ENCODE measurements at places on chromosomes 16 and 17.

DNA sequence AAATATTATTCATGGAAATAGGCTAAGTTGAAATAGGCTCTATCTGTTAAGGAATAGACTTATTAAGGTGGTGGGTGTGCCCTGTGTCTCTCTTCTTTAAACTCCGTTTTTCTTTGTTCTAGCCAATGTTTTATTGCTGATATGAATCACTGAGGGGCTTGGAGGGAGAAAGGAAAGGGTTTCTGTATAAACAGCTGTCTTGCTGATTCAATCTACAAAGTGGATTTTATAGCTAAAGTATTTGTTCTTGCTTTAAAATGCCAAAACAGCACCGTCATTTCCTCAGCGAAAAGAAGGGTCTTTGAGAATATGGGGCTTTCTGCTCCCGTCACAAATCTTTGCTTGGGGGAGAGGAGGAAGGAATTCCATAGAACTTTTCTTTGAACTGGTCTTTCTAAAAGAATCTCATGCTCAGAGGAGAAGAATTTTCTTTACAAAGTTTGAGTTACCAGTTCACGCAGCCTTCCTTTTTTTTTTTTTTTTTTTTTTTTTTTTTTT, 39.3 kb downstream of the MSI2 start:
- DNase-seq = no peak

GRCh38 chr16:47626246-47626645, 165.1 kb downstream of the PHKB start:
- DNase-seq = no peak

- no peak for DNase-seq
These were observed 367.6 kb upstream of the ERCC4 start for GRCh38 chr16:13552062-13552959.

DNA sequence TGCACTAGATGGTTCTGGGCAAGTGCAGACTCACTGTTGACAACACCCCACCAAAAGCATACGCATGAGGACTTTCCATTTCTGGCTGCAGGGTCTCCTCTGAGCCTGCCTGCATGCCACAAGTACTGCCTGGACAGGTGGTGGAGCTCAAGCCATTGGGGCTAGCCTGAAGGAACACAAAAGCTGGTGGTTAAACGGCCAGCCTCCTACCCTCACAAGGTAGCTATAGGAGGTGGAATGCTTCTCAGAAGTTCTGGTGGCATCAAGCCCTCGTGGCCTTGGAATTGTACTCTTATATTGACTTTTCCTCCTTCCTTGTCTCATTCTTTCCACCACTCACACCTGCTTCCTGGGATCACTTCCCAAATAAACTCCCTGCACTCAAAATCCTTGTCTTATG, 56.6 kb upstream of the BCAR1 start:
- DNase-seq = no peak

- no peak for DNase-seq
These were observed 16.3 kb upstream of the CACNG4 start for GRCh38 chr17:66948061-66948750.

- no peak for DNase-seq
These were observed 159.5 kb downstream of the CCDC182 start for GRCh38 chr17:57585341-57586195.

DNA sequence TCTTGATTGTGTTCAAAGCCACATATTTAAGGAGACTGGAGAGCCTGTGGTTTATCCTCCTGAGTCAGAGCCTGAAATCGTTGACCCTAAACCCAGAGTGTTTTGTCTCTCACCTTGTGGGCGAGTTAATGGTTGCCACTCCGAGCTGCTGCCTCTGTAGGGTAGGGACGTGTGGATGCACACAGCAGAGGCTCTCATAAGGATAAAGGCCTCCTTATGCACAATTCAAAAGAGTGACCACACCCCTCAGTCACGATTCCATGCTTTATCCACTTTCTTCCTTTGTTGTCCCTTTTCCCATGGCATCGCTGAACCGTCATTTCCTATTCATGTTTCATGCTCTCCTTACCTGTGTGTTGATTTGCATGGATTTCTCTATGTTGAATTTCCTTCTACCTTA, 805.0 kb upstream of the RBFOX1 start:
- no peak for DNase-seq

DNA sequence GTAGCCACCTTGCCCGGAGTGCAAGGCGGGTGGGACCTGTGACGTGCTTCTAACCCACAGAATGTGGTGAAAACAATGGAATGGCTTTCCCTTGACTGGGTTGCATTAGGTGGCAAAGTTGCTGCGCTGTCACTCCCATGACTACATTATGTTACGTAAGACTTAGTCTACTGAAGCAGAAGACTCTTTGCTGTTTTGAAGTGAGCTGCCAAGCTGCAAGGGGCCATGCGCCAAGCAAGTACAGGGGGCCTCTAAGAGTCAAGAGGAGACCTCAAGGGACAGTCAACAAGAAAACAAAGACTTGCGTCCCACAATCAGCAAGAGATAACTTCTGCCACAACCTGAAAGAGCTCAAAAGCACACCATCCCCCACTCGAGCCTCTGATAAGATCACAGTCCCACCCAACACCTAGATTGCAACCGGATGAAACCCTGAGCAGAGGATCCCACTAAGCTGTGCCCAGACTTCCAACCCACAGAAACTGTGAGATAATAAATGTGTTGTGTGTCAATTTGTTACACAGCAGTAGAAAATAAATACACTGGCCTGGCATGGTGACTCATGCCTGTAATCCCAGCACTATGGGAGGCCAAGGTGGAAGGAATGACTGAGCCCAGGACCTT, 16.5 kb downstream of the ANKRD11 start:
- DNase-seq = no peak

GRCh38 chr16:69110406-69110805, 5.0 kb downstream of the HAS3 start:
- no peak for DNase-seq

DNA sequence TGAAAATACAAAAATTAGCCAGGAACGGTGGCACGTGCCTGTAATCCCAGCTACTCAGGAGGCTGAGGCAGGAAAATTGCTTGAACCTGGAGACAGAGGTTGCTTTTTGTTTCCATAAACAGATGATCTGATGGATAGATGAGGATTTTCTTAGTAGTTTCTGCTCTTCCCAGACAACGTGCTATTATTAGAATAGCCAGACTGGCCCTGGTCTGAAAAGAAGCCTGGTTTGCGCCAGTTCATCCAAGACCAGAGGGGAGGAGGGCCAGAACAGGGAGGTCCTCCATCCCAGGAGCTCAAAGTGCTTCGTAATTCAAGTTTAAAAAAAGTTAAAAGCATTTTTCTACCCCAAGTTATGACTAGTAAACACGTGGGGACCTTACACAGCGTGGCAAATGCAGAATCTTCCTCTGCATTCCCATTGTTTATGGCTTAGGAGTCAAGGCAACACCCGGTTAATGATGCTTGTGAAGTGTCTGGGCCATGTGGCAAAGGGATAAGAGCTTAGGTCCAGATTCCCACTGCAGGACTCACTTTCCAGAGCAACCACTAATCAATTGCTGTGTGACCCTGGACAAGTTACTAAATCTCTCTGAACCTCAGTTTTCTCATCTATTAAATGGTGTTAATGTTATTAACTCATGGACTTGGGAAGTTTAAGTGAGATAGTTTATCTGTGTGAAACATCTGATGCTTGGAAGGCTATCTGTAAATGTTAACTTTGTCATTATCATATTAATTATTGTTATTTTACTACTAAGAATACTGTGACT, 205.4 kb downstream of the CCDC182 start:
- DNase-seq = no peak

- no peak for DNase-seq
These were observed 7.3 kb upstream of the PRSS36 start for GRCh38 chr16:31157136-31157535.

DNA sequence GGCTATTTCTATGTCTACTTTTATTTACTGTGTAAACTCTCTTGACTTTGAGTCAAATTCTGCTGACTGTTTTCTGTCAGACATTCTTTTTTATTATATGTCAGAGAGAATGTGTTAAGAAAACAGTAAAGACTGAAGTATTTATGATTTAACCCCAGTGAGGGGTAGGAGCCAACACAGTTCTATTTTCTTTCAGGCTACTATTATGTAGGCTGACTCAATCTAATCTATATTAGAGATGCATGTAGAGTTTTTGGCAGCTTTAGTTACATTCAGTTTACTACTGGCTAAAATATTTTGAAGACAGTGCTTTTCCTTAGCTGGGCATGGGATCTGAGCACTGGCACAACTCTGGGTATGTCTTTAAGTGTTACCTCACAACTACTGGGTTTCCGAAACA, 1108.0 kb downstream of the CDH11 start:
- DNase-seq = no peak

DNA sequence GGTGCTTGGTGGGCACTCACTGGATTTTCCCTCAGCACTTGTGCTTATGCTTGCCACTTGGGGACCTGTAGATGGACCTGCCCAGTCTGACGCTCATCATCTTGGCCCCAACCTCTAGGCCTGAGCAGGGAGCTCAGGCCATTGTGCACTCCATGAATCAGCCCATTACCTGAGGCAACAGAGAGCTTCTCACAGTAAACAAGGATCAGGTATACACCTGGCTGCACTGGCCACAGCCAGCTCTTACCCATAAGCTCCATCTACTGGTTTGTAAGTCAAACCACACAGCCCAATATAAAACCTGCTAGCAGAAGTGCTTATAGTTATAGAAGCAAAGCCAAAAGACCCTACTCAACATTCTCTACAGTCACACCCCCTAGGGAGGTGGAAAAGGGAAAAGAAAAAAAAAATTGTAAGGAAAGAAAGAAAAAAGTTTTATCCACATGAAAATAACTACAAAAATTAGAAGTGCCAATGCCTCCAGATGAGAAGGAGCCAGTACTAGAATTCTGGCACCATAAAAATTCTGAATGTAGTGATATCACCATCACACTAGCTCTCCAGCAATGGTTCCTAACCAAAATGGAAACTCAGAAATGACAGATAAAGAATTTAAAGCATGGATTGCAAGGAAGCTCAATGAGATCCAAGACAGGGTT, 87.8 kb upstream of the CDH5 start:
- no peak for DNase-seq

DNA sequence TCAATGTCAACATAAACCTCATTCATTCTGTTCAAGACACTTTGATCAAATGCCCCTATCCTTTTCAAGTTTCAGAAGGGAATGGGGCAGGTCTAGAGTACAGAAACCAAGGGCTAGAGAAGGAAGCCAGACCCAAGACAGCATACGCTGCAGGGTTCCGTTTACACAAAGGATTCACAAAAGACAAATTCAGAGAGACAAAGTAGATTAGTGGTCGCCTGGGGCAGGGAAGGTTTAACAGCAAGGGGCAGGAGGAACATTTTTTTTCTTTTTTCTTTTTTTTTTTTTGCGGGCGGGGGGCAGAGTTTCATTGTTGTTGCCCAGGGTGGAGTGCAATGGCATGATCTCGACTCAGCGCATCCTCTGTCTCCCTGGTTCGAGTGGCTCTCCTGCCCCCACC, 19.9 kb upstream of the TRAP1 start:
- DNase-seq = no peak

- no peak for DNase-seq
These were observed 4.3 kb upstream of the ADGRG1 start for GRCh38 chr16:57624044-57624688.

DNA sequence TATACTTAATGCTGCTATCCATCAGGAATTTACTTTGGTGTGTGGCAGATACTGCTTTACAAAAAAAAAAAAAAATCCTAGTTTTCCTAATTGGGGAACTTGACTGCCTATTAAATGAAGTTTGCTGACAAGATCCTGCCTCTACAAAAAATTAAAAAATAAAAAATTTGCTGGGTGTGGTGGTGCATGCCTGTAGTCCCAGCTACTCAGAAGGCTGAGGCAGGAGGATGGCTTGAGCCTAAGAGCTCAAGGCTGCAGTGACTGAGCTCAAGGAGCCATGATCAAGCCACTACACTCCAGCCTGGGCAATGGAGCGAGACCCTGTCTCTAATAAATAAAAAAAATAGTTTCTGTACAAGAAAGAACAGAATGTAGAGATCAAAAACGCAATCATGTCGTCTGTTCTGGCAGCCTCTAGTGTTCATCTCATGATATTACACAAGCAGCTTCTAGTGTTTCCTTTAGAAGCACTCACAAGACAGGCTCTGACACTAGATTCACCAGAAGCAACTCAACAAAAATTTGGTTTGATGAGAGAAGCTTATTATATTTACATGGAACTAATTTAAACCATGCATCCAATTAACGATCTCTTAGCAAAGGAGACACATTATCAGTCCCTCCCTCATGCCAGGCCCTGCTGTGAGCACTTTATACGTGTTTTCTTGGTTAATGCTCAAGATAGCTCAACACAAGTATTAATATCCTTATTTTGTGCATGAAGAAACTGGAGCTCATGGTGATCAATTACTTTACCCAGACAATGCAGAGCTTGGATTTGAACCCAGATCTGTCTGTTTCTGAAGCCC, 6.8 kb upstream of the KRTAP17-1 start:
- DNase-seq = no peak

GRCh38 chr17:29089601-29090044, 46.7 kb downstream of the PIPOX start:
- DNase-seq = no peak

DNA sequence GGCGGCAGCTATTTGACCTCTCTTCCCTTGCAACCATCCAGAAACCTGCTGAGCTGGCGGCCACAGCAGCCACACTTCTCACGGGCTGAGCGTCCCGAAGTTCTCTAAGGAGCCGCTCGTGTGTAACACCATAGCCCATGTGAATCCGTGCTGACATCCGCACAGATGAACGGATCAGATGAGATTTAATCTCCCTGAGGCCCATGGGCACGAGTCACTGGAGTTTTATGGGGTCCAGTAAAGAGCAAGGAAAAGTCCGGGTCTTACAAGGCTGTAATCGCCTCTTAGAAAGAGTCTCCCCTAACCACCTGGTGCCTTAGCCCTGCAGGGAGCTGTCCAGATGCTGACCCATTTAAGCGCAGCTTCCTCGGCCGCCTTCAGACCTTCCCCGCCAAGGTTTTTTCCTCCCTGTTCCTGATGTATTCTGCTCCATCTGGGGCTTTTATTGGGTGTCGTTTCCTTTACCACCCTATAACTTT, 5.5 kb upstream of the CACNG5 start:
- no peak for DNase-seq

DNA sequence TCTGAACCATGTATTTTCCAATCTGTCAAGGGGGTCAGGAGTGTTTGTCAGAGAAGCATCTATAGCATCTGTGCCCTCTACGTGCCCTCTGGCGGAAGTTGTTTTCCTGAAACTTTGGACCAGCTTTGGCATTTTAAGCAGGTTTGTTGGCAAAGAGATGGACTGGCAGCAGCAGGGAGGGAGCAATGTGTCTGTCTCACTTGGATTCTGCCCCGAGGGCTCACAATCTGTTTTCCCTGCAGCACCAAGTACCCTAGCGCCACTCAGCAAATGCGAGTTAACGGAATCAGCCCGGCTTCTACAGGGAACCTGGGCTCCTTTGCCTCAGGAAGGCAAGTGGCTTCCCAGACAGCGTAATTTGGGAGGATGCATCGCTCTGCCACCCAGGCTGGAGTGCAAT, 17.4 kb downstream of the DUSP14 start:
- DNase-seq = no peak

GRCh38 chr16:84040823-84041820, 1.5 kb downstream of the SLC38A8 start:
- DNase-seq = no peak

GRCh38 chr16:28623172-28623711, 13.4 kb upstream of the SULT1A1 start:
- peak; percentile 58 for DNase-seq

Measured in stimulated activated CD4-positive, alpha-beta T cell treated with anti-CD3 and anti-CD28 coated beads, Interleukin-15, amount 100 ng/mL, for 1 hour (primary cell).